ENCODE measurements at places on chromosomes 7 and 10. TPM values are rescaled to one million over a fixed set of nuclear protein-coding genes. Genes with fewer than 3 reads are reported as not detected.

GRCh38 chr7:234051-234707 is 41.8 kb downstream of the FAM20C start:
- H3K36me3 ChIP-seq = no peaks in the 10 kb centered on the region
- H3K27ac ChIP-seq = no peak overlapping the region
- H3K4me3 ChIP-seq = no peak overlapping the region
- no peak for DNase-seq
- H3K4me1 ChIP-seq = no peaks in the 10 kb centered on the region

The IL6 gene
- total RNA-seq = 0.94 TPM

DNA sequence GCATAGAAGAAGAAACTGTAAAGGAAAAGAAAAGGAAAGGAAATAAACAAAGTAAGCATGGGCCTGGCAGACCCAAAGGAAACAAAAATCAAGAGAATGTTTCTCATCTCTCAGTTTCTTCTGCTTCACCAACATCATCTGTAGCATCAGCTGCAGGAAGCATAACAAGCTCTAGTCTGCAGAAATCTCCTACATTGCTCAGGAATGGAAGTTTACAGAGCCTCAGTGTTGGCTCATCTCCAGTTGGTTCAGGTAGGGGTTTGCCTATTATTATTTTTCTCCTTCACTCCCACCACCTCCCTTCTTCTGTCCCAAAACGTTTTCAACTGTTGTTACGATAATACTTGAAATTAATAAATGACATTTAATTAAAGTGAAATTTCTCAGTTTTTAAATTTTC is 139.6 kb downstream of the MLLT10 start:
- no peak overlapping the region for H3K4me3 ChIP-seq
- no peak for DNase-seq
- no peak overlapping the region for H3K27ac ChIP-seq

DNA sequence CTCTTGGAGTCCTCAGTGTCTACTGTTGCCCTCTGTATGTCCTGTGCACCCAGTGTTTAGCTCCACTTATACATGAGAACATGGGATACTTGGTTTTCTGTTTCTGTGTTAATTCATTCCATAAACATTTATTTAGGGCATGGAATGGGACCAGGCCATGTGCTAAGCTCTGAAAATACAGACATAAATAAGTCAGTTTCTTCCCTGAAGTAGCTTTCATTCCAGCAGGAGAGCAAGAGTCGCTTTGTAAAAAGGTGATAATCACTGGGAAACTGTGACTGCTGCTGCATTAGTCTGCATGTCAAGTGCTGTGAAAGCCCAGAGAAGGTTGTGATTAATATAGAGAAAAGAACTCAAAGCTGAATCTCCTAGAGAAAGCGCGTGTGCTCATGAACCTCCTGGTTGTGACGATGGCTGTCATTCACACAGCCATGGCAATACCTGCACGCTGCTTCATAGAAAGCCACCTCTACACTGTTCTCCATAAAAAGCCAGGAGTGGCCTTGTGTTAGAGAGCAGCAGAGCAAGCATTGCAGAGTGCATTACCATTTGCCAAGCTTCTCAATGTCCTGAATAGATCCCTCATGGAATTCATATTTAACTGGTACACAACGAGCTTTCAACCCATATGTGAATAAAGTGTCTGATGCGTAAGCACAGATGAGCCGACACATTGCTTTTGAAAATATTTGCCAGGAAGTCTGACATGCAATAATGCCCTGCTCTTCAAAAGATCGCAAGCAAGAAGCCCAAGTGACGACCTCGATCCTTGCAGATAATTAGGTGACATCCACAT is 30.6 kb upstream of the PITRM1 start:
- H3K4me1 ChIP-seq = no peaks in the 10 kb centered on the region
- no peak for DNase-seq
- H3K27me3 ChIP-seq = peaks cover 67% of the 10 kb centered on the region
- no peak overlapping the region for H3K27ac ChIP-seq
- no peak overlapping the region for H3K4me3 ChIP-seq
- H3K36me3 ChIP-seq = no peaks in the 10 kb centered on the region

DNA sequence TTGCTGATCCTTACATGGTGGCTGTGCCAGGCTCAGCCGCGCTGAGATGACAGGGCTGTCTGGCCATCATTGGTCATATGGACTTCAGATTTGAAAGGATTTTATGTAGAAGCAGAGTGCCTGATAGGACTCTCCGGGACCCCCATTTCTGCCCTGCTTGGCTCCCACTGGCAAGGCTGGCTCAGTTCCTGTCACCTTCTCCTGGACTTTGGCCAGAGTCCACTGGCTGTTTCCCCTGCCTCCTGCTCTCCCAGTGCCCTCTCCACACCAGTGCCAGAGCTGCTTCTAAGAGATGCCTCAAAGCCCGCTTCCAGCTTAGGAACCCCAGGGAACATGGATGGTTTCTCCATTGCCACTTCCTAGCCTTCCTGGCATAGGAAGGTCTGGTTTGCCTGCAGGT is 5.1 kb upstream of the SH2D4B start:
- peaks cover 12% of the 10 kb centered on the region for H3K4me1 ChIP-seq
- no peak overlapping the region for H3K27ac ChIP-seq
- no peak for DNase-seq
- H3K4me3 ChIP-seq = no peak overlapping the region
- H3K36me3 ChIP-seq = no peaks in the 10 kb centered on the region
- peaks cover 17% of the 10 kb centered on the region for H3K27me3 ChIP-seq

GRCh38 chr7:36598054-36598674 is 126.1 kb downstream of the AOAH start:
- H3K27me3 ChIP-seq = peaks cover 25% of the 10 kb centered on the region
- H3K4me1 ChIP-seq = no peaks in the 10 kb centered on the region
- no peak overlapping the region for H3K27ac ChIP-seq
- no peaks in the 10 kb centered on the region for H3K36me3 ChIP-seq

DNA sequence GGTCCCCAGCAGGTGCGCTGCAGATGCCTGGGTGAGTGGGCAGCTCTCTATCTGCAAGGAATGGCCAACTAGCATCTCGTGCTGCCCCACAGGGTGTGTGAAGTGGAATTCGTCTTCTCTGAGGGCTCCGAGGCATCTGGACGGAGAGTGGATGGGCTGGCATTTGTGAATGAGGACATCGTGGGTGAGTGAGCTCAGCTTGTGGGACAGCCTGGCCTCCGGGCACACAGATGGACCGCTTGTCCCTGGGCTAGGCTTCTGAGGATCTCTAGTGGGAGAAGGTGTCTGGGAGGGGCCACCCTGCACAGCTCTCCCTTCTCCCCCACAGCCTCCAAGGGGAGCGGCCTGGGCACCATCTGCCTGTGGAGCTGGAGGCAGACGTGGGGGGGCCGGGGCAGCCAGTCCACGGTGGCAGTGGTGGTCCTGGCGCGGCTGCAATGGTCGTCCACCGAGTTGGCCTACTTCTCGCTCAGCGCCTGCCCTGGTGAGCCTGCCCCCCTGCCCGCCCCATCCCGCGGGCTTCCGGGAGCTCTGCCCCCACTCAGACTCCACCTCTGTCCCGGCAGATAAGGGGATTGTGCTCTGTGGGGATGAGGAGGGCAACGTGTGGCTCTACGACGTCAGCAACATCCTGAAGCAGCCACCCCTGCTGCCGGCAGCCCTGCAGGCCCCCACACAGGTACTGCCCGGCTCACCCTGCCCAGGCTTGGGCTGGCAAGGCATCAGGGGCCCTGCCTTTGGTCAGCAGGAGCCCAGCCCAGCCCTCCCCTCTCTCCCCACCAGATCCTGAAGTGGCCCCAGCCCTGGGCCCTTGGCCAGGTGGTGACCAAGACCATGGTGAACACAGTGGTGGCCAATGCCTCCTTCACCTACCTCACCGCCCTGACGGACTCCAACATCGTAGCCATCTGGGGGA is 6.3 kb downstream of the POLR2J start:
- no peaks in the 10 kb centered on the region for H3K27me3 ChIP-seq
- peaks cover 46% of the 10 kb centered on the region for H3K4me1 ChIP-seq
- no peak overlapping the region for H3K27ac ChIP-seq
- H3K36me3 ChIP-seq = peaks cover 61% of the 10 kb centered on the region
- DNase-seq = peak; percentile 47

Data from K562 (cell line).